ENCODE measurements at places on chromosomes 3 and 15.
A peak's percentile ranks its signal among the peaks of the same experiment; 100 is the strongest.

GRCh38 chr3:23116081-23116837 is 86.9 kb upstream of the UBE2E2 start:
- DNase-seq: no peak

DNA sequence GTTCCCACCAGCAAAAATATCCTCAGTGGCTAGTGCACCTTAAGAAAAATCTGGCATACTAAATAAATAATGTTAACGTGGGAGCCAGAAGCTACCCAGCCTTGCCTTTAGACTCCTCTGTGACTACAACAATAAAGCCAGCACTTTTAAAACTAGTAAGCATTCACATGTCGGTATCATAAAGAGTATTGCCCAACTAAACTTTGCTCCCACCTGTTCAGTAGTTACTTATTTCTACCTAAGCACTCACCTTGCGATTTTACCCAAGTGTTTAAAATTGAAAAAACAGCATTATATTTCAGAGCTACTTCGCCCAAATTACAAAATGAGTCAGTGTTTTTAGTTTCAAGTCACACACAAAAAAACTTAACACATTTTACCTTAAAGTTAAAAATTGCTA is 12.8 kb downstream of the ALDH1L1 start:
- DNase-seq: no peak

GRCh38 chr15:60297047-60297446 is 100.7 kb downstream of the ANXA2 start:
- no peak for DNase-seq

DNA sequence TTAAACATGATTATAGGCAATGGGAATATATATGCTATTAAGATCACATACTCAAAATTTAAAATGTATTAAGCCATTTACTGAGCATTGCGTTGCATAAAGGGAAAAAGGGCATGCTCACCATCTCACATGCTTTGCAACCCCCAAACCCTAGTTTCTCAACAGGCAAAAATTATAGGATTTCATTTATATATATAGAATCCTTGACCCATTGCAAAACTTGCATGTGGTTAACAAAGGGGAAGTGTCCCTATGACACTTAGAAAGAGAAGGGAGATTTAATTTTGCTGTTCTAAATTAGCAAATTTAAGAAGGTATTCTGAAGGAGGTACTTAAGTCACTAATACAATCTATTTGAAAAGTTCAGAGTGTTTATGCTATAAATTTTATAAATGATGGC is 837.8 kb downstream of the DIPK2A start:
- no peak for DNase-seq

DNA sequence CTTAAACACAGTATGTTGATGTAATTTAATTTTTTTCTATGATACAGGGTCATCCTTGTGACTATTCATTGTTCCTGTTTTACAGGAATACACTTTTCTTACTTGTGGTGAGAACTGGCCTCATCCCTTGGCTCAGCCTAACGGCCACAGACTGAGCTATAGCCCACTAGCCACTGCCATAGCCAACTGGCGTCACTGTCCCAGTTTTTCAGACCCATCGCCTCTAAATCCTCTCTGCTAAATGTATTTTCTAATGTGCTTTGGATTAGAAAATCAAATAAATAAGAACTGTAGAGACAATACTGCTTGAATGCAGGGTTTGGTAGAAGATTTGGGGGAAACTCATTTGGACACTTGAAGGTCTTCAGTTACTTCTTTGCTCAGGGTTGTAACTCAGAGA is 113.1 kb downstream of the TIGIT start:
- no peak for DNase-seq

GRCh38 chr3:37793889-37794591 is 67.6 kb upstream of the CTDSPL start:
- no peak for DNase-seq

DNA sequence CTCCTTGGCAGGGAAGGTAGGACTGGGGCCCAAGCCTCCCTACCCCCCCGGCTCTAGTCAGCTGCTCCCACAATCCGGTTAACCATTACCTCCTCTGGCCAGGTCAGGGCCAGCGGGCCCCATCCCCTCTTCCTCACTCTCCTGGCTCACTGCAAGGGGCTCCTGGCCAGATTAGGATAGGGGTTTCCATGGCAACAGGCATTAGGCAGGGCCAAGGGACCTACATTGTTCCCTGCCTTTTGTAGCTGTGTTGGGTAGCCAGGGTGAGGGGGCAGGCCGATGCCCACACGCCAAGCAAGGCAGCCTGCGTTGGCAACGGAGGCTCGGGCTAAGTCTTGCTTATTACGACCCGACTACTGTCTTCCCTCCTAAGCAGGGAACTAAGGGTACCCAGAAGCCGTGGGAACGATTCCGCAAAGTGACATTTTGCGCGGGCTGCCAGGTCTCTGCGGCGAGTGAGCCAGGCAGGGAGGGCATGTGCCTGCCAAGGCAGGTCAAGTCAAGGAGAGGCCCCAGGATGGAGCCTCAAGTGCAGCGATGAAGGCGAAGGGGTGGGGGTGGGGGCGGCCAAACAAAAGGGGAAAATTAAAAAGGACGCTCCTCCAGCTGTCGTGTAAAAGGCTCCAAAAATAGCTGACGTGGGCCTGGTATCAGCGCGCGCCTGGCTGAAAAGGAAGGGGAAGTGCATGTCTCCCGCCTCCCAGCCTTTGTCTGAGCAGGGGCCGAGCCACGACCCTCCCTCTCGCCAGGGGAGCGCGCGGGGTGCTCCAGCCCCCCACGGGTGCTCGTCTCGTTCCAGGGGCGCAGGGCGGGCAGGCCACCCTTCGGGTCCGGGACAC is 919 bp downstream of the IDH2 start:
- peak; percentile 53 for DNase-seq

DNA sequence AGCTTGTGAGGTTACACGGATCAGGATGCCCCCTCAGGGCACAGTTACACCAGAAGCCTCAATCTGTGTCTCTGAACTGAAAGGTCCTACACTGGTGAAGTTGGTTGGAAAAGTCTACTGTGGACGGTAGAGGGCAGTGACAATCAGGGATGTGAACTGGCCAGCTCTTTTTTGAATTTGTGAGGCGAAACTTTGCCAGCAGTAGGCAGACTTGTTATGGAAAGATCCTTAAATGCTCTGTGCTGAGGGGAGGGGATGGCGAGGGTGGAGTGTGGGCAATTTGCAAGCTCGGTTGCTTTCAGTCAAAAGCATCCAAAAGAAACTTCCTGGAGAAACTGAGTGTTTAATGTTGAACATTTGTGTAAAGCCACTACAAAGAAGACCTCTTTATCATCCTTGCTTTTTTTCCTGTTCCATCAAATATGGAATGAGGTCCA is 127.4 kb upstream of the ABHD17C start:
- peak; percentile 65 for DNase-seq

- no peak for DNase-seq
Measured at GRCh38 chr3:132231633-132232032, 85.6 kb upstream of the ACP3 start.

- peak; percentile 74 for DNase-seq
Measured at GRCh38 chr15:58771621-58772250, 634 bp downstream of the MINDY2 start.

DNA sequence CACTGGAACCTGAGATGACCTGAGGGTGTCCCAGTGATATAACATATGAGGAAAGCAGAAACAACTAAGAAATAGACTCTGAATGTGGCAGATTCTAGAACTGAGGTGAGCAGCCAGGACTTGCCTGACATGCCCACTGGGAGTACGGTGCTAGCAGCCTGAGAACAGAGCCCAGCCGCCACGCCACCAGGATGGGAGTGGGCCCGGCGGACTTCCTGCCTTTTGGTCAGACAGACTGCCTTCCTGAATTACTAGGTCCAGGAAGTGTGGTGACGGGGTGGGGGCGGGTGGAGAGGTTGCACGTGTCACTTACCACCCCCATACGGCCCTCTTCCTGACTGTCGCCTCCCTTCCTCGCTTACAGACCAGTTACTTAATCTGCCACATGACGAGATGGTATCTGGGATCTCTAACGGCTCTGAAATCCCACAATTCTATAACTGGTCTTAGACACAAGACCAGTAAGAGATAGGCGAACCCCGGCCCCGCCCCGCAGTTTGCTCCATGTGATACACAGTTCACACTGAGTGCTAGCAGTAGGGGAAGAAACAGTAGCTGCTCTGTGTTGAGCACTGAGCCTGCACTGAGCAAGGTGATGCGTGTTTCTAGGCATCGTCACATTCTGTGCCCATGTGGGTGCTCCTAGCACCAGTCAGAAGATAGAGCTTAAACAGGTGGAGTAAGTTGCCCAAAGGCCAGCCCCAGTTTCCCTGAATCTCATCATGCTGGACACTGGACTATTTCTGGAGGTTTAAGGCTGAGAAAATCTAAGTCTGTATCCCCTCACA is 95.7 kb downstream of the CPN2 start:
- DNase-seq: no peak

DNA sequence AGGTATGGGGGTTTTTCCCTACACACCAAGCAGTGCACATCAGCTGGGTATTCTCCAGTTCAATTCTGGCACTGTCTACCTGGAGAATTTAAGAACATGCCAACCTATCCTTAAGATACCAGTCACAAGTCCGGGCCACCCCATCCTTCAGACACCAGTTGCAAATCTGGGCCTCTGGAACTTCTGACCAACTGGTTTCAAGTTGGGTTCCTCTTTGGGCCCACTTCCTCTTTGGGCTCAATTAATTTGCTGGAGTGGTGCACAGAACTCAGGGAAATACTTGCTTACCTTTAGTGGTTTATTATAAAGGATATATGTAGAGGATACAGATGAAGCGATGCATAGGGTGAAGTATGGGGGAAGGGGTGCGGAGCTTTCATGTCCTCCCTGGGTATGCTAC is 25.3 kb downstream of the GLCE start:
- no peak for DNase-seq

GRCh38 chr3:107367353-107367752 is 9.9 kb upstream of the CCDC54 start:
- DNase-seq: no peak

GRCh38 chr15:36332301-36332700 is 247.1 kb upstream of the CDIN1 start:
- DNase-seq: no peak

- no peak for DNase-seq
Measured at GRCh38 chr3:46186471-46187340, 21.4 kb downstream of the CCR1 start.

DNA sequence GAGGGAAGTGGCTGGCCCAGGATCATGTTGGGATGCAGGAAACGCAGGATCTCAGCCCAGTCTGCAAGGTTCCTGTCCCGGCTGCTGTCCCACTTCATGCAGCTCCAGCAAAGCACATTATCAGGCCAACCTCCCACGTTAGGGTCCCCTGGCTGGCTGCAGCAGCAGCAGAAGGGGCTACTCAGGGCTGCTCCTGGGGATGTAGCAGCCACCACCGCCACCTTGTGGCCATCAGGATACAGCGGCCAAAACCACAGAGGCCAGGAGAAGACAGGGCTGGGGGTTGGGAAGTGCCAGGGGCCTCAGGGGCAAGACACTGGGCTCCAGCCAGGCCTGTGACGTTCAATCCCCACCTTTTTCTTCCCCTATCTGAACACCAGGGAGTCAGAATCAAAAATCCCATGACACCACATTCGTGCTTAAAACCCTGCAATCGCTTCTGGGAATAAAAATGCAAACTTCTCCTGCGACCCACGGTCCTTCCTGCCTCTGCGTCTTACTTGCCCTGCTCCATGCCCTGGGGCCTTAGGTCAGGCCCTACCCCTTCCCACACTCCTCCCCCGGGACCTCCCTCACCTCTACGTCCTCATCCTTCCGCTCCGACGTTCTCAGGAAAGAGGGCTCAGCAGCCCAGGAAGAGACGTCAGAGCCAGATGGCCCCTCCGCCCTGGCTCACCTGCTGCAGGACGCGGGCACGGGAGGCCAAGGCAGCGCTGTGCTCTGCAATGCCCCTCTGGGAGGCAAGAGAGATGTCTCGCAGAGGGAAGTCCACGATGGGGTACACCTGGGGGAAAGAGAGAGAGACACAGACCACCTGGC is 21.5 kb downstream of the SSUH2 start:
- peak; percentile 81 for DNase-seq

DNA sequence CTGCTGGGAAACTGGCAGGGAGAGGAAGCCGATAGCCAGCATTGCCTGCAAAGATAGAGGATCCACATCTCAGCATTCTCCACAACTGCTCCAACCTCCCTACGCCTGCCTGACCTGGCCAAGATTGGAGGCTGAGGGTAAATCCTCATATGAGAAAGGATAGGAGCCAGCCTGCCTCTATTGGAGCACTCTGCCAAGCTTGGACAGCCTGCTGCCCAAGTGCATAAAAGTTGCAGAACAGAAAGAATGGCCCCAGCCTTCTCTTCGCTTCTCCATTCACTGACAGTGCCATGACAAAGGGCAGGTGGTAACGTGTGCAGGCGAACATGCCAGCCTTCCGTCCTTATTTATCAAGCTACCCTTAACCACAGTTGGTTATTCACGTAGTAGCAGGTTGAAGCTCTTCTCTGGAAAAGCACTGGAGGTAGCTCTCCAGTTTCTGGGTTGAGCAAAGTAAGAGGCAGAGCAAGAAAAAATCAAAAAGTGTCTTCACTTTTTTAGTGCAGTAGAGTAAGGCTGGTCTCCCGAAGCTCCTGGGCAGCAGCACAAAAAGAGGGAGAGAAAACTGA is 4.3 kb downstream of the BMF start:
- DNase-seq: no peak

- no peak for DNase-seq
Measured at GRCh38 chr3:124063197-124063909, 71.4 kb upstream of the ROPN1 start.

GRCh38 chr3:195095035-195095703 is 175.8 kb downstream of the XXYLT1 start:
- DNase-seq: no peak

- DNase-seq: no peak
Measured at GRCh38 chr3:70716832-70717231, 404.4 kb upstream of the MDFIC2 start.

- DNase-seq: no peak
Measured at GRCh38 chr15:58361273-58361759, 70.5 kb upstream of the LIPC start.

GRCh38 chr3:138432576-138433240 is 1.7 kb upstream of the ESYT3 start:
- no peak for DNase-seq

DNA sequence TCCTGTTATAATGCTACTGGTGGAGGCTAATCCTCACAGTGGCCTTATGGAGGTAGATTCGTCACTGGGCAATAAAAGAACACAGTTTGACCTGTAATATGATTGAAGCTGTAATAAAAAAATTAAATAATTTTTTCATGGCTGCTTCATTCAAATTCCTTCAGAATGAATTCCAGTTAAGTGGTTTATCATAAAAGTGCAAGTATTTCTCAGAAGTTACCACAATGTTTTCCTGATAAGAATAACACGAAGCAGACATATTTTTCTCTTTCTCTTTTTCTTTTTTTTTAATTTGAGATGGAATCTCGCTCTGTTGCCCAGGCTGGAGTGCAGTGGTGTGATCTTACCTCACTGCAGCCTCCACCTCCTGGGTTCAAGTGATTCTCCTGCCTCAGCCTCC is 15.6 kb downstream of the B4GALT4 start:
- DNase-seq: no peak

GRCh38 chr3:191792580-191792979 is 331.6 kb downstream of the PYDC2 start:
- DNase-seq: no peak

GRCh38 chr15:96047255-96047931 is 283.1 kb upstream of the NR2F2 start:
- no peak for DNase-seq

All from mesothelial cell of epicardium (in vitro differentiated cells).